Right lobe of liver (tissue), 6 donors: ENCODE measurements at places on chromosomes 16 and 17. TPM values are rescaled to one million over a fixed set of nuclear protein-coding genes. Genes with fewer than 3 reads are reported as not detected.

MT1E gene
- 1,748 TPM for total RNA-seq

KRT222 gene
- total RNA-seq = 1.7 TPM

- no peak for DNase-seq
These were observed 83.7 kb downstream of the ITFG1 start for GRCh38 chr16:47377154-47377553.

- DNase-seq = no peak
These were observed 263.0 kb upstream of the CCL2 start for GRCh38 chr17:33992113-33992512.

GRCh38 chr16:72764015-72764654 is 283.8 kb downstream of the ZFHX3 start:
- no peak for DNase-seq

GRCh38 chr17:28071891-28072606 is 29.6 kb downstream of the NLK start:
- DNase-seq = no peak

DNA sequence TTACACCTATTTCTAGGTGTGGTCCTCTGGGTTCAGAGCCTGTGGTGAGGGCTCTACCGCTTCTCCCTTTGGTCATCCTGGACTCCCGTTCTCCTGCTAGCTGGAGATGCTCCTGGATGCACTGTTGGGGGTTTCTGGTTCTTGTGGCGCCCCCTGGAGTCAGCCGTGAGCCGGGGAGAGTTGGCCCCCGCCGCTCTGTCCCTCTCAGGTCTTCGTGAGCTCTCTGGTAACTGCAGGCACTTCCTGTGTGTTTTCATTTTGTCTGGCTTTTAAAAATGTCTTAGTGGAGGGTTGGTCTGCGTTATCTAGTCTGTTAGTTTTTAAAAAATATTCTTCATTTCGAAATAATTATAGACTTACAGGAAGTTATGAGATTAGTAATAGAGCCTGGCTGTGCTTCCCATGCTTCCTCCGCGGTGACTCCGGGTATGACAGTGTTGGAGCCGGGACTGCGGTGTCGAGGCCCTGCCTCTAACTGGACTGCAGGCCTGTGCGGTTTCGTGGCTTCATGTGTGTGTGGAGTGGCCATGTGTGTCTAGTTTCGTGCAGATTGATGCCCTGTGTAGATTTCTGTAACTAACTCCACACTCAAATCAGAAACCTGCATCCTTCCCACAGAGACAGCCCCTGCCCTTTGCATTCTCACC is 78.0 kb upstream of the ZNF750 start:
- DNase-seq = no peak

DNA sequence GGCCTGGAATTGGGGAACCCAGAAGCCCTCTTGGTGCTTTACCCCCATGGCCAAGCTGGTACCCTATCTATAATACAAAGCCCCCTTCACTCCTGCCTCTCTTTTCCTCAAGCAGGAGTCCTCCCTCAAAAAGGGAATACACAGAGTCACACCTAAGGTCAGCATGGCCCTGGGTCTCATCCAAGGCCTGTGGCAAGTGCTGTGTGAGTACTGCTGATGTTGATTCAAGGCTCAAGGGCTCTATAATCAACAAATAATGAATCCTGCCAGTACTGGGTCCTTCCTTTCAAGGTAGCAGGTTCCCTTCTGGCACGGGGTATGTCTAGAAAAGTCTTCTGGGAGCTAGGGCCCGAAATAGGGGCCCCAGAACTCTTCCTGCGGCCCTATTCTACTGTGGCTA is 187.3 kb downstream of the CYB561 start:
- no peak for DNase-seq

DNA sequence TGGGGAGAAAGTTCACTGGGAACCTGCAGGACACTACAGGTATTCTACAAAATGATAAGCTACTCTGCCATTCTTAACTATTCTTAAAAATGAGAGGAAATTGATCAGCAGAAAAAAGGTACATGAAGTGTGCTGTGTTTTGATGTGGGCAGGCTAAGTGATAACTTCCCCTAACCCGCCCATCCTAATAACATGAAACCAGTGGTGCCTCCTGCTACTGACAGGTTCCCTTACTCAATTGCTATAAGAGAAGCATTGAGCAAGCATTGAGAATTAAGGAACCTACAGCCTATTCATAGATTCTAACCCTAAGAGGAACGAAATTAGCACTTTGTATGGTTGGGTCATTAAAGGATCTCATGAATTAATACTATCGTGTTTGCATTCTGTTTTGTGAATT is 18.9 kb downstream of the XYLT1 start:
- no peak for DNase-seq

- peak; percentile 55 for DNase-seq
These were observed 8.4 kb downstream of the C16orf86 start for GRCh38 chr16:67674851-67675578.
